ENCODE measurements at places on chromosomes 1 and 21. TPM values are rescaled to one million over a fixed set of nuclear protein-coding genes. Genes with fewer than 3 reads are reported as not detected.

DNA sequence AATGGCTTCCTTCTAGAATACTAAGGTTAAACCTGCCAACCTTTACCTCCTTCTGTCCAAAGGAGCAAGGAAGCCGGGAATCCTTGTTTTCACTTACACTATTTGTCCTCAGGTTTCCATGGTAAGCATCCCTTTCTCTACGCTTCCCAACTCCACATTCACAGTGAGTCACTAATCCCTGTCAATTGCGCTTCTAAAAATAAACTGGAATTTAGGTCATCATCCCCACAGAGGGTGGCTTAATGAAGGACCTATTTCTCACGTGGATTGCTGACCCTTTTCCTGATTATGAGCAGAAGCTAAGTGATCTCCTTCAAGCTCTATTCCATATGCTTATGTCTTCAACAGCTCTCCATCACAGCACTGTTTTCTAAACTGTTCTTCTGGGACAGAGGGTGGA lies 39.9 kb upstream of the ABCA4 start:
- H3K4me3 ChIP-seq = no peak overlapping the region
- H3K36me3 ChIP-seq = no peaks in the 10 kb centered on the region
- H3K27ac ChIP-seq = no peak overlapping the region
- peaks cover 29% of the 10 kb centered on the region for H3K27me3 ChIP-seq
- no peaks in the 10 kb centered on the region for H3K4me1 ChIP-seq

DNA sequence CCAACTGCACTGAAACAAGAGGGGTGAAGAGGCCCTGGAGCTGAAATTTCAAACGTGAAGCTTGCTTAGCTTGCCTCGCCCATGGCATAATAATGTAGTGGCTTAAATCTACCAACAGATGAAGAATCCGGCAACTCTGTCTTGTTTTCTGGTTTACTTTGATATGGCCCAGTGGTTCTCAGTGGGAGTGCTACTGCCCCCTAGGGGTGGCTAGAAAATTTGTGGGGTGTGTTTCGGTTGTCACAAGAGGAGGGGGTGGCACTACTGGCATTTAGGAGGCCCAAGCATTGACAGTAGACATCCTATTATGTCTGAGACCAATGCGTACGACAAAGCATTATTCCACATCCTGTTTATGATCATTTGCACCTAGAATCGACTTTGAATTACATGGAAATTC lies 51.9 kb upstream of the C8B start:
- no peak overlapping the region for H3K27ac ChIP-seq
- H3K36me3 ChIP-seq = peaks cover 2% of the 10 kb centered on the region
- H3K4me1 ChIP-seq = no peaks in the 10 kb centered on the region
- H3K27me3 ChIP-seq = no peaks in the 10 kb centered on the region

DNA sequence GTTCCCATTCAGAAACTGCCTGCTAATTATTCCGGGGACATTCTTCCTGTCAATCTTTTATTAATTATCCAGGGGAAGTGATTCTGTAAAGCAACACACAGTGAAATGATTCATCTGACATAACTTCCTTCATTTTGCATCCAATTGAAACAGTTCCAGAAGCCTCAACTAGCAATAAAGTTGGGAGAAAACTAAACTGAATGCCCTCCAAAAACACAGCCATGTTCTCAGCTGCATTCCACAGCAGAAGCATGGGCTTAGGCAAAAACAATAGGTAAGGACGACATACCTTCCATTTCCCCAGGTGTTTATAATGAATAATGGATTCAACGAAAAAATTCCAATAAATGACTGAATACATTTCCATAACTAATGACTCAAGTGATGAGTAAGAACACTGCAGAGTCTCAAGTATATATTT lies 36.9 kb upstream of the TARBP1 start:
- peaks cover 11% of the 10 kb centered on the region for H3K27me3 ChIP-seq
- peaks cover 5% of the 10 kb centered on the region for H3K4me1 ChIP-seq
- DNase-seq = no peak
- no peak overlapping the region for H3K4me3 ChIP-seq
- H3K36me3 ChIP-seq = no peaks in the 10 kb centered on the region

Gene DENND1B
- 32.4 TPM for total RNA-seq

All from T-helper 17 cell (primary cell).